ENCODE measurements at places on chromosomes 7 and 10.

- no peak for DNase-seq
These were observed 21.2 kb downstream of the NACAD start for GRCh38 chr7:45067582-45067981.

DNA sequence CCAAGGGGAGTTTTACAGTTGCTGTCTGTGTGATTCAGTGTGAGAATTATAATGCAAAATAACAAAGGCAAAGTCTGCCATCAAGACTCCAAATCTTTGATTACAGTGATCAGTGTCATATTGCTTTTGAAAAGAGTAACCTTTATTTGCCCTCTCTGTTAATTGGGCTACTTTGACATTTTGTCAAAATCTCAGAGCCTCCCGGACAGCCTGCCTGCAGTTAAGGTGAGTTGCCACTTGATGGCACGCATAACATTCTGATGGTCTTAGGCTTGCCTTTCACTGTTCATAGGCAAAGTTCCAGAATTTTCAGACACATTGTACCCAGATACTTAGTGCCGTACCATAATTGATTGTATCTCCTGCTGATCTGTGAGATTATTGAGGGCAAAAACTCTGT lies 253.5 kb downstream of the ABCA13 start:
- no peak for DNase-seq

GRCh38 chr7:95398155-95398940 lies 2.2 kb upstream of the PON3 start:
- DNase-seq, result no peak

GRCh38 chr7:94333810-94334209 lies 60.9 kb upstream of the COL1A2 start:
- DNase-seq, result no peak

- no peak for DNase-seq
These were observed 14.4 kb upstream of the KIF5B start for GRCh38 chr10:32070645-32071044.

GRCh38 chr7:142496545-142496991 lies 238.7 kb upstream of the PRSS58 start:
- no peak for DNase-seq

DNA sequence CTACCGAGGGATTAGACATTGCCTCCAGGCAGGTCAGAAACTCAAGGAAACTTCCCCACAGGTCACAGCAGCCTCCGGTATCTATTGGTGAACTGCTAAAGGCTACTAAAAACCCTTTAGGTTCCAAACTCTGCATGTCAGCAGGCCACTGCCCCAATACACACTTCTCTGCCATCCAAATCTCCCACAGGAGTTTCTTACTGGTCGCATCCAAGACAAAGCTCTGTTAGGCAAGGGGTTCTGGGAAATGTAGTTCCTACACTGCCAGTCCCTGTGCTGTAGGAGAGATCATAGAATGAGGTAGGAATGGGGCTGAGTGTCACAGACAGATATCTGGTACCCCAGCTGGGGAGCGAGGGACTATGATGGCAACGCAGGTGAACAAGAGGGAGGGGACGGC lies 757.0 kb upstream of the C7orf33 start:
- no peak for DNase-seq

- DNase-seq, result no peak
These were observed 13.6 kb downstream of the HOXA1 start for GRCh38 chr7:27082171-27082570.

DNA sequence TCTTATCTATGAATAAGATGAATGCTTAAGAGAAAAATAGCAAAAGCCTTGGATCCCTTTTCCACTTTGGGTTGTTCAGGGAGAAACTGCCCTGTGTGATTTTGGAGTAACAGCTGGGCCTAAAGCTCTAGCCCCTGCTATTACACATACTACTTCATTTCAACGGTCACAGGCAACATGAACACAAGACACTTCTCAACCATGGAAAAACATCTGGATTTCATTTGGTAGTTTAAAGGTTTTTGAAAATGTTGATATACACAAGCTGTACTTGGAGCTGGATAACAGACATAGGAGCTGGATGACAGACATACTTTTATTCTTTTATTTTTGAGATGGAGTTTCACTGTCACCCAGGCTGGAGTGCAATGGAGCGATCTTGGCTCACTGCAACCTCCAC lies 2.7 kb upstream of the CHUK start:
- no peak for DNase-seq

GRCh38 chr10:19993714-19994315 lies 177.6 kb downstream of the PLXDC2 start:
- no peak for DNase-seq

- no peak for DNase-seq
These were observed 8.5 kb downstream of the CPED1 start for GRCh38 chr7:120996988-120997345.

DNA sequence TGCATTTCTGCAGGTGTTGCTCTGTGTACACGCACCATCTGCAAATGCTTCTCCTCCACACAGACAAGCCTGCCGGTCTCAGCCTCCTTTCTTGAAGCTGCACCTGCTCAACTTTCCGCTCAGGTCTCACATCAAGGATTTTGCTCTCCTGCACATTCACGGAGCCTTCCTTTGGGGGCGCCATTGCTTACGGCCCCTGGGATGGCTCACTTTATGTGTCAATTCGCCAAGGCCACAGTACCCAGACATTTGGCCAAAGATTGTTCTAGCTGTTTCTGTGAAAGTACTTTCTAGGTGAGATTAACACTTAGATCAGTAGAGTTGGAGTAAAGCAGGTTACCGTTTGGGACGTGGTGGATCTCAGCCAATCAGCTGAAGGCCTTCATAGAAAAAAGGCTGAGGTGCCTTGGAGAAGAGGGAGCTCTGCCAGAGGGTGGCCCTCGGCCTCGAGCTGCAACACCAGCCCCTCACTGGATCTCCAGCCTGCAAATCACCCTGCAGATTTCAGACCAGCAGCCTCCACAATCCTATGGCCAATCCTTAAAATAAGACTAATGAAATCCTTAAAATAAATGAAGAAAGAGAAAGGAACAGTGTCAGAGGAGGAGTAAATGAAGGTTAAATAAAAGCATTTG lies 39.9 kb upstream of the PPP2R2D start:
- no peak for DNase-seq

- no peak for DNase-seq
These were observed 328.6 kb upstream of the HGF start for GRCh38 chr7:82098414-82098813.

DNA sequence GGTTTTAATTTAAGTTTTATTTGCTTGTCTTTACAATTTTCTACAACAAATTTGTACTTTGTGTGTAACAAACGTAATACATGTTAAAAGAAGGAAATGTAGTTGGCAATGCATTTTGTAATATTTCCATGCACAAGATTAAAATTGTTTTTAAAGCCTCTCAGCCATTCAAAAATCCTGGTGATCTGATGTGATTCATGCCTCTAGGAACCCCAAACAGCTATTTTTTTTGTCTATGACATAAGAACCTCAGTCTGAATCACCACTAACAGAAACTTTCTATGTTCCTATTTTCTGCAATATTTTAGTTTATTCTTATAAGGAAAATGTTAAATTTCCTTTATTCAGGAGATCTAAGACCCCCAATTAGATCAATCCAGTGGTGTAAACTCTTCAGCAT lies 183.1 kb upstream of the YAE1 start:
- DNase-seq, result no peak

DNA sequence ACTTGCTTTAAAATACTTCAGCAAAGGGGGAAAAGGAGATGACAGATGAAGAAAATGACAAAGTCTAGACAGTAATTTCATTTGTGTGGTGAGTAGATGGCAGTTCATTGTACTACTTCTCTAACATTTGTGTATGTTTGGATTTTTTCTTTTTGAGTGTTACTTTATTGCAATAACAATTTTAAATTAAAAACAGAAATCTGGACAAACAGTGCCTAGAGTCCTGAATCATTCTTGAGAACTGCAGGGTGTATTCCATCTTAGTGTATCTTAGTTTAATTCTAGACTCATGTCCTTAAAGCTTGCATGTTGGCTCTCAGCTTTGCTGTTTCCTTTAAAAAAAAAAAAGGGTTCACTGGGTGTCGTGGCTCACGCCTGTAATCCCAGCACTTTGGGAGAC lies 31.1 kb downstream of the HOXA1 start:
- no peak for DNase-seq

GRCh38 chr7:20224025-20224424 lies 6.8 kb upstream of the MACC1 start:
- DNase-seq, result no peak

DNA sequence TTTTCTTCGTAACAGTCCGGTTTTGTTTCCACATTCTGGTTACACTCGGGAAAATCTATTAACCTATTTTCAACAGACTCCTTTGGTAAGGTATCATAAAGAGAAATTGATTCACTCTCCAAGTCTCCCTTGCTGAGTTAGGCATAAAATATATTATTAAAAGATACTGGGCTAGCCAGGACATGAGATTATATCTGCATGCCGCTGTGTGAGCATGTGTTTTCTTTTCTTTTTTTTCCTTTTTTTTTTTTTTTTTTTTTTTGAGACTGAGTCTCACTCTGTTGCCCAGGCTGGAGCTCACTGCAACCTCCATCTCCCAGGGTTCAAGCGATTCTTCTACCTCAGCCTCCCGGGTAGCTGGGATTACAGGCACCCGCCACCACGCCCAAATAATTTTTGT lies 23.0 kb upstream of the SFMBT2 start:
- no peak for DNase-seq

- DNase-seq, result no peak
These were observed 4.9 kb upstream of the YKT6 start for GRCh38 chr7:44195889-44196288.

DNA sequence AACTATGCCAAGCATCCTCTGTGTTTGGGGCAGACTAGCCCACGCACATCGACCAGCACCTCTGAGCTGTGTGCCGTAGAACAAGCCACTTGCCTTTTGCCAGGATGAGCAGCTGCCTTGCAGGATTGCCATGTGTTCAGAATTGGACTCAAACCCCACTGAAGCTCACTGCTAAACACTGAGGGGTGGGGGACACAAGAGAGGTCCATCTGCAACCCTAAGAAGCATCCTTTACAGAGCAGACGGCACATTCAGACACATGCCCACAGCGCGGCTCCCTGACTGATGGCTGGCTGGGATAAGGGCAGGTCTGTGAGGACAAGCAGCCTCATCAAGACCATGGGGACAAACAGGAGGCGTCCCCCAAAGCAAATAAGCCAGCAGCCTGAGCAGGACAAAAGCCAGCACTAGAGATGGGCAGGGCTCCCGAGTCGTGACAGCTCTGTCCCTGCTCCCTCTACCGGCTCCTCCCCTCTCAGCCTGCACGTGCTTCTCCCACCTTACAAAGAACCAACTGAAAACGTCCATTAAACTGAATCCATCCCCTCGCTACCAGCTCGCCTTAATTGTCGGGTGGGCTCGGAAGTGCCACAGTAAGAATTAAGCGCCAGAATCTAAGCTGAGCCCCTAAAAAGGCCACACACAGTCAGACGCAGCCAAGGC lies 114.2 kb downstream of the PRKAG2 start:
- peak; percentile 33 for DNase-seq

GRCh38 chr7:156962897-156963296 lies 13.4 kb downstream of the NOM1 start:
- DNase-seq, result no peak

- DNase-seq, result no peak
These were observed 33.2 kb upstream of the GIMAP8 start for GRCh38 chr7:150417239-150417638.

- no peak for DNase-seq
These were observed 25.1 kb downstream of the CPEB3 start for GRCh38 chr10:92265687-92266258.

GRCh38 chr10:52318136-52318701 lies 4.1 kb downstream of the DKK1 start:
- DNase-seq, result no peak

- DNase-seq, result no peak
These were observed 165.9 kb downstream of the DNAJB6 start for GRCh38 chr7:157502701-157503111.

DNA sequence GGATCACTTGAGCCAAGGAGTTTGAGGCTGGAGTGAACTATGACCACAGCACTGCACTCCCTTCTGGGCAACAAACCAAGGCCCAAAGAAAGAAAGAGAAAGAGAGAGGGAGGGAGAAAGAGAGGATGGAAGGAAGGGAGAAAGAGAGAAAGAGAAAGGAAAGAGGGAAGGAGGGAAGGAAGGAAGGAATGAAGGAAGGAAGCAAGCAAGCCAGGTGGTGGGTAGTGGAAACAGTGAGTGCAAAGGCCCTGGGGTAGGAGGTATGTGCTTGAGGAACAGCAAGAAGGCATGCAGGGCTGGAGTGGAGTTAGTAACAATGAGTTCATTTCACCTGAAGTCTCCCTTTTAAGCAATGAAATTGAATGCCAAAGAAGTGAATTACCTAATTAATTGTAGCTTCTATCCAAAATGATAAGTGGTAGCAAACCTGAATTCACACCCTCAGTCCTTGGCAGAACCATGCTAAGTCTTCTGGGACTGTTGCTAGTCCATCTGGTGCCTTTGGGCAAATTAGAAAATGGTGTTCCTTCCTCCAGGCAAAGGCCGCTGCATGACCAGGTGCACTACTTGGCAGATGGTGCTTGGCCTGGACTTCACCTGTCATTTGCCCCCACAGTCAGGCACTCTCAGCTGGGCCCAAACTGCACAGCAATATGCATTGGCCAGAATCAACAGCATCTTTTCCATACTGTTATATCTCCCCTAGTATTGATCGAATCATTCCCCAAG lies 67.4 kb upstream of the MPP7 start:
- peak; percentile 23 for DNase-seq

GRCh38 chr10:52742731-52743130 lies 29.9 kb downstream of the MBL2 start:
- no peak for DNase-seq

- DNase-seq, result no peak
These were observed 6.7 kb downstream of the SKAP2 start for GRCh38 chr7:26857506-26858240.

DNA sequence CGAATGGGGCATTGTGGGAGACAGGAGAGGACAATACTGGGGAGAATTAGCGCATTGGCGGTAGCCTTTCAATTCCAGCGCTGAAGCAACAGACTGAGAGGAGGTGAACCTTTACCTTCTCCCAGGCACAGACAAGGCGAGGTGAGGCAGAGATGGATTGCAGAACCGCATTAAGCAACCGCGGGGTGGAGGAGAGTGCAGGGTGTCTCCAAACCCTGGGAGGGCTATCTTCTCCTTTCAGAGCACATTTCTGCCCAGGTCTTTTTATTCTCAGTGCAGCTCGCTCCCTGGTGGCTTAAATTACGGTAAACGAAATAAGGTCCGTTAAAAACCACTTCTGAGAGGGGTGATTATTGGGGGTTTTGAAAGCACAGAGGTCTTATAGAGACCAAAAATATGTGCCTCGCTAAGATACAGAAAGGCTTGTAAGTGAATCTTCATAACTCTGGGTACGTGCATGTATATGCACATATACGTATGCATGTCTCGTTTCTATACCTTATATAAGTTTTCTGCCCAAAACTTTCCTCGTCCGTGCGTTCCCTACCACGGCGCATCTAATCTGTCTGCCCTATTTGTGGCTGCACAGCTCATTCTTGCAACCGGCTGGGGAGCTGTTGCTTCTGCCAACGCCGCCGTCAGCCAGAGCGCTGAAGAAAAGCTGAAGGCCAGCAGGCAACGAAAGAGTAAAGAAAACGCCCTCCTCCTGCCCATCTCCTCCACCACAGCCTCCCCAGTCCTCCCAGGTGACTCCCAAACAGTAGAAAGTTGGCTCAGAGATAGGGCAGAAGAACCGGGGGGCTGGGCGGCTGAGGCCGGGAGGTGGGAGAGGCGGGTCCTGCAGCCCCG lies 895 bp upstream of the ZNF804B start:
- no peak for DNase-seq

- no peak for DNase-seq
These were observed 19.3 kb downstream of the ADAMTS14 start for GRCh38 chr10:70691611-70692010.
